ENCODE measurements at places on chromosomes 2 and 18. TPM values are rescaled to one million over a fixed set of nuclear protein-coding genes. Genes with fewer than 3 reads are reported as not detected.

- no peak for DNase-seq
Measured at GRCh38 chr2:240284503-240285259, 144.2 kb upstream of the OTOS start.

The MARCO gene
- 0.10 TPM for polyA plus RNA-seq

The CPS1 gene
- 4.5 TPM for polyA plus RNA-seq

DNA sequence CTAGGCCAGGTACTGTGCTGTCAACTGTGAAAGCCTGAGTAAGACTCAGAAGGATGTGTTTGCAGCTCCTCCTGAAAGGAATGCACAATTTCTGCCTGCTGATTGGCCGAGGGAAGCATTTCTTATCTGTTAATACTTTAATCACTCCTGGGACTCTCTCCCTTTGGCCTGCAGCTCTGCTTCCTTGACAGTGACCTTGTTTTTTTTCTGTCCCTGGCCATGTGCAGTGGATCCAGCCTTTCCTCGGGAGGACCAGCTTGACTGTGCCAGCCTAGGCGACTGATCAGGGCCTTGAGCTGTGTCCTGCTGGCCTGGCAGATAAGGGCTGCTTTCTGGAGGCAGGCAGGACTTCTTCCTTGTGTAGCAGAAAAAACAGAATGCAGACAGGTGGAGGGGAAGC lies 10.0 kb downstream of the RNF144A start:
- no peak for DNase-seq

The INSIG2 gene
- 32.8 TPM for polyA plus RNA-seq

DNA sequence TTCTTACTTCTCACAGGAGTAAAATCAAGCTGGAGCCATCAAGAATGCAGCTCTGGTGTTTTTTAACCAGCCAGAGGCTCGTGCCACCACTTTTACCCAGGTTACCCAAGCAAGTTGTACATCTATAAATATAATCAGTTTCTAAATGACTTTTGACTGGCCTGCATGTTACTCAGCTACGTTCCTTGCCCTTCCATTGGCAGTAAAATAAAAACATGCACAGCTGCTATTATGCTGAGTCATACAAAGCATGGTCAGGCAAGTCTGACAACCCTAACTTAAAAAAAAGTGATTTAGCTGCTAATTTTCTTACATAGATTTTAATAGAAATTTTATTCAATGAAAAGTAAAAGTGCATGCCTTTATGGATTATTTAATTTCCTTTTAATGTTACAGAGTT lies 111.7 kb upstream of the CSRNP3 start:
- DNase-seq = no peak

GRCh38 chr2:118991554-118991953 lies 49.6 kb downstream of the MARCO start:
- DNase-seq = no peak

The CABLES1 gene
- 25.1 TPM for polyA plus RNA-seq

GRCh38 chr18:8386669-8387380 lies 222.4 kb upstream of the RAB12 start:
- no peak for DNase-seq

GRCh38 chr2:199985625-199986207 lies 30.3 kb downstream of the MAIP1 start:
- no peak for DNase-seq

GRCh38 chr2:151161821-151162551 lies 99.7 kb downstream of the RBM43 start:
- DNase-seq = no peak

The SERPINB10 gene
- 0.08 TPM for polyA plus RNA-seq

GRCh38 chr2:95024960-95025405 lies 525 bp upstream of the MAL start:
- DNase-seq = no peak

DNA sequence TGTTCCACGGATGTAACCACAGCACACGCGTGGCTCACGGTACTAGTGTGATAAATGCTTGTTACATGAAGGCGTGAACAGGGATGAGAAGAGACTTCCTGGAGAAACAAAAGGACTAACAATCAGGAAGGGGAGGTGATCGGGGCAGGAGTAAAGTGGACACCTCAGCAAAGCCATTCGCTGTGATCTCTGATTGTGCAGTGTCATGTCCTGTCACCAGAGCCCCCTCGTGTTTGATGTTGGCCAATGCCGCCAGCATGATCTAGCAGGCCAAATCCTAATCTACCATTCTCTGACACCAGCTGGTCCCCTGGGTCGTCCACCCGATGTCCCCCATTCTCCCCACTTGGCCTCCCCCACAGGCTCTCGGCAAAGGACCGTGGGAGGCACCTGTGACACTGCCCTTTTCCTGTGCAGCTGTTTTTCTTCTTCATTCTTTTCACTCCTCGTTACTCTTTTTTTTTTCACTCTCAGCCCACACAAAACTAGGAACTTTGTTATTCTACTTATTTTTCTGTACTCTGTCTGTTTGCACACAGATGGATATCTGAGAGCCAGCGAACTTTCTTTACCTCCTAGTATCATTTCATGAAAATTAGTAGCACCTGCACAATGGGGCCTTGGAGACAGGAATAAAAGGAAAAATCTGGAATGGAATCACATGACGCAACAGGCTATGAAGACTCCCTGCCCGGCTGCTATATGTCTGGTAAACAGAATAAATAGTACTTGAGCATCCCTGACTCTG lies 146.8 kb downstream of the TGIF1 start:
- no peak for DNase-seq

- no peak for DNase-seq
Measured at GRCh38 chr2:45466053-45466452, 145.0 kb downstream of the SRBD1 start.

DNA sequence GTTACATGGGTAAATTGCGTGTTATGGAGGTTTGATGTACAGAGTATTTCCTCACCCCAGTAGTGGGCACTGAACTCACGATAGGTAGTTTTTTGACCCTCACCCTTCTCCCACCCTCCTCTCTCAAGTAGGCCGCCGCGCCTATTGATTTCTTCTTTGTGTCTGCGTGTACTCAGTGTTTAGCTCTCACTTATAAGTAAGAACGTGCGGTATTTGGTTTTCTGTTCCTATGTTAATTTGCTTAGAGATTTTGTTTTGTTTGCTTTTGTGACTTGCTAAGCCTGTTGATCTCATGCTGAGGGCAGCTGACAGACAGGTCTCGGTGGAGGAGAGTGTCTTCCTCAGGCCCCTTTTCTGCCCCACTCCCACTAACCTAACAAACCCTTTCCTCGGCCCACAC lies 36.2 kb downstream of the ACOXL start:
- no peak for DNase-seq

DNA sequence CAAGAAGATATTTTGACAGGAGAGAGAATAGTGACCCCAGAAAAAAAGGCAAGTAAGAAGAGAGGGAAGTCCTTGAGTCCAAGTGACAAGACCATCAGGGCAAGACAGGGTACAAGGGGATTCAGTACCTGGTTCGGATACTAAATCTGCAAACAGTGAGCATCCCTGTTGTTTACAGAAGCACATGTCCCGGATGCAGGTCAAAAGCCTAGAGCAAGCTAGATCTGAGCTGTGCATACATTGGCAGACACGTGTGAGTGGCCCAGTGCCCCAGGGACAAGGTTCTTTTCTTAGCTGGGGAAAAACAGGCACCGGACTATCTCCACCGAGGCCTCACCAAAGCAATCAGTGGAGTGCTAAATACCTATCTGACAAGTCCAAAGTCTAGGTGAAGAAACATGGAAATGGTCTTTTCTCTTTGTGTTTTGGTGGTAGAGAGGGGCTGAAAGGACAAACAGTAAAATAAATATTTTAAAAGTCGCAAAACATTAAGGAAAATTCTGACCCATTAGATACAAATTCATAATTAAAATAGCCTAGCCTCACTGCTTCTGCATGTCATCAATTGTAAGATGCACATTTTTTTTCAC lies 165.2 kb downstream of the SUCLG1 start:
- DNase-seq = no peak

DNA sequence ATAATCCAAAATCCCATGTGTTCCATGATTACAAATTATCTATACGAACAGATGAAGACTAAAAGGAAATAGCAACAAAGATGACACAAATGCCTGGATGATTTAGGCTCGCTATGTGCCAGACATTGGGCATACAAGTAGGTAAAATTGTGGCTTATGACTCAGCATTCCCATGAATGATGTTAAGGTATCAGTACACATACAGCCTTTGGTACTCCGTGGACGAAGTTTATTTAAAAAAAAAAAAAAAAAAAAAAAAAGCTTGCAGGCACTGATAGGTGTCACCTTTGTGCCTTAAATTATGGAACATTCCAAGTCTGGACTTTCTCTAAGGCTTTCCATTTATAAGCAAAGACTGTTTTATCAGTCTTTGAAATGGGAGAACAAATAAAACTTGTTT lies 2.7 kb downstream of the CHAC2 start:
- DNase-seq = no peak

DNA sequence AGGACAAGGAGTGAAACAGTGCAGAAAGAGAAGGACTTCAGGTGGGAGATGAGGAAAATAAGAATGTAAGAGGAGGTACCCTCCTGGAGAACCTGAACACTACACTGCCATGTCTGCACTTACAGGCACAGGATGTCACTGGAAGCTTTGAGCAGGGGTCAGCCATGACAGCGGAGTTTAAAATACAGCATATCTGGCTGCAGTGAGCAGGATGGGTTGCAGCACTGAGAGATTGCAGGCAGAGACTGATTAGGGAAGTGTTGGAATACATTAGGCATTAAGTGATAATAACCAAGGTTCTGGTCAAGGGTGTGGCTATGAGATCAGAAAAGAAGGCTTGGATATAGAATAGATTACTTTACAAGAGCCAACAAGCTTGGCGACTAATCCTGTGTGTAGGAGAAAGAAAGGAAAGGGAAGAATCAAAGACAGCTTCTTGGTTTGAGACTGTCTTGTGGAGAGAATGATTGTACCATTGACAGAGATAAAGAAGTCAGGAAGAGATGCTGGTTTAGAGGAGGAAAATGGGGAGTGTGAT lies 171.1 kb upstream of the RBMS1 start:
- no peak for DNase-seq

DNA sequence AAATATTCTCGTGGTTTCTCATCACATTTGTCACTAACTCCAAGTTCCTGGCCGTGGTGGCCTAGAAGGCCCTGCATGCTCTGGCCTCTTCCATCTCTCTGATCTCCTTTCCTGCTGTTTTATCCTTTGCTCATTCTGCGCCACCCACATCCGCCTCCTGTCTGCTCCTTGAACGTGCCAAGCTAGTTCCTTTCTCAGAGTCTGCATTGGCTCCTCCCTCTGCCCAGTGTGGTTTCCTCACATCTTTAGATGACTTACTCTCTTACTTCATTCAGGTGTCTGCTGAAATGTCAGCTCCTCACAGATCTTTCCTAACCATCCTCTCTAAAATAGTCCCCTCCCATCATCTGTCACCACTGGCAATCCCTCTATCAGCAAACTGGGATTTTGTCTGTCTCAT lies 158.6 kb upstream of the RBMS1 start:
- no peak for DNase-seq

- DNase-seq = no peak
Measured at GRCh38 chr2:229843613-229844012, 78.2 kb downstream of the TRIP12 start.

DNA sequence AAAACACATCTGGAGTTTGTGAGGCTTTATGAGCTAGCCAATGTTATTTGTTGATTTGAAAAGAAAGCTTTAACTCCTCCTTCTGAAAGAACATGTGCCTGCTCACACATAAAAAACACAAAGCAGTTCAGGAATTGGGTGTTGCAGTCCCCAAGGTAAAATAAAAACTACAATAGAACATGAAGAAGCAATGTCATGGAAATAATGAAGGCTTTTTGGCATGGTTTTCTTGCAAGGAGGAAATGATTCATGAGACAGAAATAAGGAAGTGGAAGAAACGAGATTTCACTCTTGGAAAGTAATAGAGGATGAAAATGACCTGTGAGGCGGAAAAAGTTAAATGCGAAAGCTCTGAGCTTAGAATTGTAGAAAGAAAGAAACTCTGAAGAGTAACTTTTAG lies 81.1 kb downstream of the TRIB2 start:
- no peak for DNase-seq

DNA sequence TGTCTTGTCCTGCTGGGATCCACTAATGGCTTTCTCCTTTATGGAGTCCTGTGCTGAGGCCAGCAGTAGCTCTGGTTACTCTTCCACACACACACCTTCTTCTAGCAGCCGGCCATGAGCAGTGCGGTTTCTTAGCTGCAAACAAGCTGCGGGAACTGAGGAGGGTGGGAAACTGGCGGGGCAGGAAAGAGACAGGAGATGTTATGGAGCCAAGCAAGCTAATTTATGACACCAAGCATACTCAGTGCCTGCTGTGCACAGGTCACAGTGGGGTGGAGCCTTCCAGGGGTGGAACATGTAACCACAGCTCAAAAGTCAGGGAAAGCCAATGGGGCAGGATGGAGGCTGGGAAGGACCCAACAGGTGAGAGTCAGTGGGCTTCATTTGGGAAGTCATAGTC lies 180.8 kb downstream of the FAM210A start:
- DNase-seq = no peak

- no peak for DNase-seq
Measured at GRCh38 chr2:37020212-37020886, 54.0 kb upstream of the STRN start.

The ACVR1C gene
- 0.22 TPM for polyA plus RNA-seq

The MCM6 gene
- polyA plus RNA-seq = 59.9 TPM

- DNase-seq = no peak
Measured at GRCh38 chr2:136236019-136236418, 118.1 kb upstream of the CXCR4 start.

GRCh38 chr2:232276733-232277313 lies 101.7 kb upstream of the ALPP start:
- no peak for DNase-seq

- no peak for DNase-seq
Measured at GRCh38 chr2:1088192-1088860, 137.7 kb downstream of the SNTG2 start.

DNA sequence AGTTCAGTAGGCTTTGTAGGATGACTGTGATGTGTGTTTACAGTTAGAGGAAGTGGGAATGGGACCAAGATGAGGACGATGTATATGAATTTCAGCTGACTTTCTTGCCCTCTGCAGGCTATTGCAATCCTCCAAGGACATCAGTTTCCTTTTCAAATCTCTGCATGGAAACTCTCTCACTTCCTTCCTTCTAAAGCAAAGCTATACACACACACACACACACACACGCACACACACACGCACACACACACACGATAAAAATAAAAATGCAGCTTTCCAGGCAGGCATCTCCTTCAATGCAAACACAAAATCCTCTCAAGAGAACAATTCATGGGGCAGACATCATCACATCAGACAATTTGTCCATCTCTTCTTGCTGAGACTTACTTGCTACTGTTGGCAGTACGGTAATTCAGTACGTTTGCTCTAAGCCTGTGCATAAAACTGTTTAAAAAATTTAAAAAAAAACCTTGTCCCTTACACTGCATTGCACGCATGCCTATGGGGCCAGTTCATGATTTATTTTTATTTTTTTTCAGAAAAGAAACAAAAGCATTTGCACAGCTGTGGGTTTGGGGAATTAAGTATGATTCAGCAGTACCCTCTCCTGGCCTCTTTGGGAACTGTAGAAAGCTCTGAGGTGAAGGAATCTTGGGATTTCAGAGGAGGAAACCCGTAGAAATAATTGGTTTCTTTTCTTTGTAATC lies 27.1 kb upstream of the ICOS start:
- DNase-seq = peak; percentile 38

- no peak for DNase-seq
Measured at GRCh38 chr18:2908166-2908945, 61.5 kb downstream of the EMILIN2 start.

- DNase-seq = no peak
Measured at GRCh38 chr2:85589181-85589580, 5.0 kb downstream of the VAMP5 start.
